ENCODE measurements at places on chromosomes 7 and 10.

DNA sequence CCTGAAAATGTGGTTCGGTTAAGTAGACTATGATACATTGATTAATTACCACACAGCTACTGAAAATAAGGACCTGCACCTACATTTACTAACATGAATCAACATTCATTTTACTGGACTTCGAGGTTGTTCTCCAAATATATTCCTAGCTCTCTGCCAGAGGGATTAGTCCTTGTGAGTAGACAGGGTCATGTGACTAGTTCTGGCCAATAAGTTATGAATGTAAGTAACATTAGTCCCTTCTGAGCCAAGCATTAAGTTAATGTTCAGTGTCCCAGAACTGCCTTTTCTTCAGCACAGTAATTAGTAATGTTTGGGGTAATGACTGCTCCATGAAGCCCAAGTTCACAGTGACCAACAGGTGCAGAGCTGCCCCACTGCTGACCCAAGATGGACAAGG, 9.2 kb downstream of the ITIH5 start:
- no peak for DNase-seq

DNA sequence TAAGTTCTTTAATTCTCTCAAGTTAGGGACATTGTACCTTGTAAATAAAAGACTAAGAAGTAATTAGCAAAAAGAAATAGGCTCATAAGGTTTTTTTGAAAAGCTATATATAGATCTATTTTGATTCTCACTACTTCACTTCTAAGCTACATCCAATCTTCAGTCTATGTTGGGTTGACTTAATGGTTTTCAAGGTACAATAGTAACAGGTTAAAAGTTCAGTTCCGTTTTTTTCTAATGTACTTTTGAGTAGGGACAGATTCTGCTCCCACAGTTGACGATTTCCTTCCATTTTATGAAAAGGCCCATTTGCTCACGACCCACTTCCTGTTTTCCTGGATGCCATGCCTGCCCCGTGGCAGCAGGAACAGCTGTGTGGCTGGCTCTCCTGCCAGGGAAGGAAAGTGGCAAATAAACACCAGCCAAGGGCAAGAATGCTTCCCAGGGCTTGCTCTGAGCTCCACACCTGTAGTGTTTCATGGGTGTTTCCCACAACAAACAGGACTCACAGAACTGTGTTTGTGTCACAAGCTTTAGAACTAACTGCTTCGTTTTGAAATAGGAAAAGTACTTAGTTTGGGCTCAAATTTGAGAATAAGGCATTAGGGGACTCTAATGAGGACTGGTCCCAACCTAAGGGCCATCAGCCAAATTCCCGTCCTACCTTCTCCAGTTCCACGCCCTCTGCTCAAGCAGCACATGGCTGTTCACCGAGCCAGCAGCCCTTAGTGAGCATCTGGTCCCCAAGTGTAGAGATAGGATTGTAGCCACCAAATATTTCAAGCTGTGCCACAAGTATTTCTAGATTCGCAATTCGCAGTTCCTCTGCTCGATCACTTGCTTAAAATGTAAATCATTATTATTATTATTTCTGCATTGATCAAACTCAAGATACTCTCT, 240.7 kb downstream of the COBL start:
- no peak for DNase-seq

GRCh38 chr7:132575982-132576720, at the start of gene PLXNA4:
Gene PLXNA4 (minus strand): TSS chr7:132576470. CDS start chr7:132508693, 67,777 bp downstream.
- no peak for DNase-seq

GRCh38 chr7:145902123-145902522, 214.5 kb upstream of the CNTNAP2 start:
- no peak for DNase-seq

DNA sequence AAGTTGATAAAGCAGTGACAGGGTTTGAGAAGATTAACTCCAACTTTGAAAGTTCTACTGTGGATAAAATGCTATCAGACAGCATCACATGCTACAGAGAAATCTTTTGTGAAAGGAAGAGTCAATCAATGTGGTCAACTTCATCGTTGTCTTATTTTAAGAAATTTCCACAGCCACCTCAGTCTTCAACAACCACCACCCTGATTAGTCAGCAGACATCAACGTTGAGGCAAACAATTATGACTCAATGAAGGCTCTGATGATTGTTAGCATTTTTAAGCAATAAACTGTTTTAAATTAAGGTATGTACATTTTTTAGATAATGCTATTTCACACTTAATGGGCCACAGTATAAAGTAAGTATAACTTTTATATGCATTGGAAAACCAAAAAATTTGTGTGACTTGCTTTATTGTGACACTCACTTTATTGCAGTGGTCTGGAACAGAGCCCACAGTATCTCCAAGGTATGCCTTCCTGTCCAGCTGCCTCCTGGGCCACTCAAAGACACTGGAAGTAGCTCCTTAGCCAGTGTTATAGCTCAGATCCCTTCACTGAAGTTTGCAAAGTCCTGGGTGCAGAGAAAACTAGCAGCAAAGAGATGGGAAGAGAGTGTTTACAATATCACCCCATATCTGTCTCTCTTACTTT, 293.1 kb downstream of the ARHGAP12 start:
- DNase-seq = no peak

- DNase-seq = no peak
Measured at GRCh38 chr10:1523221-1523620, 214.1 kb downstream of the ADARB2 start.

DNA sequence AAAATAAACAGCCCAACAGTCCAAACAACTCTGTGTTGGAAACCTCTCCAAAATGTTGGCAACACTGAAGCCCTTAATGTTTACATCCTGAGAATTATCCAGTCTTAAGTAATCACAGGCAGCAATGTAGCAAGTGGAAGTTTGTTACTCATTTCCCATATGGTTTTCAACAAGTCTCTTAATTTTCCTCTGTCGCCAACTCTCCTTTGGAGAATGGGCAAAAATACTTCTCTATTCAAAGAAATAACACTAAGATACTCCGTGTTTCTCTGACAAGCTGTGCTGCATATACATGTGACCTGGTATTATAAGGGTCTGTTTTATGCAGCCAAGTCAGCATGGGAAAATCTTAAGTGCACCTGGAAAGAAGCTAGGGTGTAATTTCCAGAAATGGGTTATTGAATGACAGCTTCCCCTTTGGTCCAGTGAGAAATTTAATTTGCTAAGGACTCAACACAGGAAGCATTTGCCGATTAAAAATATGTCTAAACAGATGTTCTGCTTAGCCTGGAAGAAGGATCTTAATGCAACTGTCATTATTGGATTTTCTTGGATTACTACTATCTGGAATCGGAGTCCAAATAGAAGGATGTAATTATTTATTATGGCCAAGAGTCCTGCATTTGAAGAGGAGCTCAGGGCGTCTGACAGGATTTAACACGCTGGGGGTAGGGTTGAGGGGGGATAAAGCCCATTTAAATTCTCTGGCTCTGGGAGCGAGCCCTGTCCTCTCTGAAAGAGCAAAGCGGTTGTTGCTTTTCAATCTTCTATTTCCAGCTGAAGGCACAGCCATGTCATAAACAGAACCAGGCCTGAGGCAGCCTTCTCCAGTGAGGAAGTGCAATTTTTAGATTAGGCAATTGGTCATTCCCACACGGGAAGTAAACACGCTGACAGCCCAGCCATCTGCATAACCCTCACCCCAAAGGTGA, 73.1 kb downstream of the TLL2 start:
- no peak for DNase-seq

DNA sequence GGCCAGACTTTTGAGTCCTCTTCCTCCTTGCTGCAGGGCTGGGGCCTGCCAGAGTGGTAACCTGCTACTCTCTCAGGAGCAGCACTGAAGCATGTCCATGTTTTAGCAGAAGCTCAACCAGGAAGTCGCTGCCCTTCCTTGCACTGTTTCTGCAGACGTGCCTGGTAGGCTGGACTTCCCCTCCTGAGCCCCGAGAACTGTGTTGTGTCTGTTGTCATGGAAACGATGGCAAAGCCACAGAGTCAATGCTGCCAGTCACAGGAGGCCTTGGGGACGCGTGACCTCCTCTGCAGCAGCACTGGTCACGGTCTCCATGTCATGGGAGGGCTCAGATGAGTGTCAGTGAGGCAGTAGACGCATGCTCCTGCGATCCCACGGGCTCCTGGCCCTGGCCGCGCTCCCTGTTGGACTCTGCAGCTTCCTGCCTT, 145.5 kb downstream of the FANK1 start:
- DNase-seq = peak; percentile 94

GRCh38 chr7:134557391-134557790, 8.5 kb downstream of the AKR1B15 start:
- DNase-seq = no peak

DNA sequence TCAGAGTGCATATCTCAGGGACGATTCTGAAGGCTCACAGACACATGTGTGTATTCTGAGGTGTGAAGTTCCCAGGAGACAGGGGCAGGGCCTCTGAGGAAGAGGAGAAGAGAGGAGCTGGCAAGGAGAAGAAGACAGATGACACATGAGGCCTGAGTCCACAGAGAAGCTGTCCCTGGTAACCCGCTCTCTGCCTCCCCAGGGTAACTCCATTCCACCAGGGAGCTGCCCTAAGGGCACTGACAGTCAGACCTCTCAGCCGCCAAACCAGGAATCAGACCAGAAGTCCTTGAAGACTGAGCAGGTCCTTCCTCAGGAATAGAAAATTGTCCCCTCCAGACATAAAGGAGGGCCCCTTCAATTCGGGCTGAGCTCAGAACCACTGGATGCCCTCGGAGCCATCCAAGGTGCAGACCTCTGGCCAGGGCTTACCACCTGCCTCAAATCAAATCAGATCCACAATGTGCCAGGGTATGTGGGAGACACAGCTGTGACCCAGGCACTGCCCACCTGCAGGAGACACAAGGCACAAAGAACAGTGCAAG, 57.4 kb downstream of the TLL2 start:
- no peak for DNase-seq
